ENCODE measurements at places on chromosomes 7 and 10.
A peak's percentile ranks its signal among the peaks of the same experiment; 100 is the strongest.

DNA sequence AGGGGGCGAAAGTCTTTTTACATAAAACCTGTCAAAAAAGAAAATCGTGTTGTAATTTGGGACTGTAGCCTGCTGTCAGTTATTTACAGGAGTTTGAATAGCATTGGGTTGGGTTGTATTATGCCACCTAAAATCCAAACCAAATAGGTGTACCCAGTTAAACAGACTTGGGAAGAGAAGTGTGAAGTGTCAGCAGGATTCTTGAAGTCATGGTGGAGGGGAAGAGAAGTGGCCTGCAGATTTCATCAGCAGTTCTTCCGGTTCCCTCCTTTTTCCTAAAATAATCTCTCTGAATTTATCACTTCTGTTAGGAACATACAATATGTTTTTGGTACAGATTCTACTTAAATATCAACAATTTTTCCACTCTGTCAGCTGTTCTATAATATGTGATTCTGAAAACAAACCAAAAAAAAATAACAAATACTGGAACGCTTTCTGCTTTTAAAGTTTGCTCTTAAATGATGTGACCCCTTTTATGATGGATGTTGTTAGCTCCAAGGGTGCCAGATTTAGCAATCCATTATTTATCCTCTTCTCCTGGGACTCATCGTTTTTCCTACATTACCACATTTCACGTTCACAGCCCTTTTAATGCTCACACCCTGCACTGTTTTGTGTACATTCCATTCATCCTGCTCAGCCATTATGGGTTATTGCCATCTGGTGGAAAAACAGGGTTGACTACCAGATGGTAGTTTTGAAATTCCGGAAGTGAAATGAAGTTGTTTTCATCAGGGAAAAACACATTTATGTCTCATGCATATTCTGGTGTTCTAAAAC is 18.7 kb upstream of the ARHGAP12 start:
- peak; percentile 86 for DNase-seq

GRCh38 chr7:130988443-130988842 is 254.4 kb upstream of the KLF14 start:
- no peak for DNase-seq

- DNase-seq, result no peak
Measured at GRCh38 chr10:62528441-62528840, 154.3 kb downstream of the ZNF365 start.

DNA sequence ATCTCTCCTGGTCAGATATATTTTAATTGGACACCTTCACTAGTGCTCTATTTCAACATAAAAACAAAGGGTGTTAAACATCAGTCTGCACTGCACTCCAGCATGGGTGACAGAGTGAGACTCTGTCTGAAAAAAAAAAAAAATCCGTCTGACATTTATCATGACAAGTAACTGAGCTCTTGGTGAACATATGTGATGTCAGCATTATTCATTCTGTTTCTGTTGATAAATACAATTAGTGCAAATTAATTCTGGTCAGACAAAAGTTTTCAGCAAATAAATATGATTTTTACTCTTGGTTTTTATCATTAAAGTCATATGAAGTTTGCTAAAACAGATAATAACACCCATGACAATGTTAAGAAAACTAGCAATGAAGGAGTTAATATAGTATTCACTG is 692.8 kb upstream of the GRM3 start:
- DNase-seq, result no peak

Data from astrocyte of the spinal cord (primary cell).